ENCODE measurements at places on chromosomes 13 and 19.
A peak's percentile ranks its signal among the peaks of the same experiment; 100 is the strongest.

DNA sequence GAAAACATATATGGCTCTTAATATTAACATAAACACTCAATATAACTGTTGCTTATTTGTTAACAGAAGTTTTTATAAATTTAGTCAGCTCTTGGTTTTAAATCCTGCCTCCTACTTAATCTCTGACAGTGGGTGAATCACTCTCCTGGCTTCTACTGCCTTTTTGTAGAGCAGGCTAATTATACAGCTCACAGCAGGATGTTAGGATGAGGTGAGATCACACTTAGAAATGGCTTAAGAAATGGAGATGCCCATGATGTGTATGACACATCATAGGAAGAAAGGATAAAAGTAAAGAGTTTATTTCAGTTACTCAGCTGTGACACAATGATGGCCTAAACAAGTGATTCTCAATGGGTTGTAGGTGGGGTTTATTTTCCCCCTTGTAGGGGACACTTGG lies 345.6 kb downstream of the SPRY2 start:
- no peak for DNase-seq

GRCh38 chr19:48881741-48882657 lies 9.8 kb downstream of the PPP1R15A start:
- no peak for DNase-seq

DNA sequence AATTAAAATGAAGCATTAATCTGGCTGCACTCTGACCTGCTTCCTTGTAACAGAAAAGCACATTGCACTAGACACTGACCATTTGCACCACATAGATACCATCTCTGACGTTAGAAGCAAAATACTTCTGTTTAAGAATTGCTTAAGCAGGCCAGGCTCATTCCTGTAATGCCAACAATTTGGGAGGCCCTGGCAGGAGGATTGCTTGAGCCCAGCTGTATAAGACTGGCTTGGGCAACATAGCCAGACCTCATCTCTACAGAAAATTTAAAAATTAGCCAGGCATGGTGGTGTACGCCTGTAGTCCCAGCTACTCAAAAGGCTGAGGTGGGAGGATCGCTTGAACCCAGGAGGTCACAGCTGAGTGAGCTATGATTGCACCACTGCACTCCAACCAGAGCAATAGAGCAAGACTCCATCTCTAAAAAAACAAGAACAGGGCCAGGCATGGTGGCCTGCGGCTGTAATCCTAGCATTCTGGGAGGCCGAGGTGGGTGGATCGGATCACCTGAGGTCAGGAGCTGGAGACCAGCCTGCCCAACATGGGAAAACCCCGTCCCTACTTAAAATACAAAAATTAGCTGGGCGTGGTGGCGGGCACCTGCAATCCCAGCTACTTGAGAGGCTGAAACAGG lies 7.0 kb upstream of the TLE6 start:
- DNase-seq = no peak

GRCh38 chr13:80862456-80862855 lies 521.5 kb upstream of the SPRY2 start:
- no peak for DNase-seq

DNA sequence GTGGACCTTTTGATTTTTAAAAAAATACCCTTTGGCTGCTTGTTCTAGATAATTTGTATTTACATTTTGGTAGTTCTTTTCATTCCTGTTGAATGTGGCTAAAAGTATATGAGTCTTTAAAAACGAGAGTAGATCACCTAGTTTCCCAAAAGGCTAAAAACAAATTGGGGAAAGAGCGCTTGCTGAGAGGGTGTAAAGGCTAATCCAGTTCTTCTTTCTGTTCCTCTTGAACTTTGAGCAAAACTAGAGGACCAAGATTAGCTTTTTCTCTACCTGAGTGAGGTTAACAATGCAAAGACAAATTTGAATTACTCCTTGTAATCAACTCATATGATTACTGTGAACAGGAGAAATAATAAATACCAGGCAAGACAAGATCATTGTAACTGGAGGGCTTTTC lies 2513.2 kb downstream of the PCDH9 start:
- DNase-seq = no peak

DNA sequence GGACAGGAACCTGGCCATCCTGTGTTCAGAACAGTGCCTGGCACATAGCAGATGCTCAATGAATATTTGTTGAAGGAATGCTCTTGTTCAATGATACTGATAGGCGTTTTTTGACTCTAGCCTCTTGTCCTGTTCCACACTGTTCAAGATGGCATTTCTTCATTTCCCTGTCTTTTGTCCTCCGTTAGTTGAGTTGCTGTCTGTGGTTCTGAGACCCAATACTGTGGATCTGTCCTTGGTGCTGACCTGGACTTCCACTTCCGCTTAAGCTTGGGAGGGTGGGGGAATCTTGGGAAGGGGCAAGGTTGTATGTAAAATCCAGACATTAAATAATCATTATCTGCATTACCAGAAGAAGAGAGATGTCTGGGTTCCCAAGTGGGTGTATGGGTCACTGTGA lies 8.3 kb upstream of the KCNN4 start:
- DNase-seq = no peak

GRCh38 chr13:73187106-73187505 lies 128.3 kb downstream of the KLF5 start:
- DNase-seq = no peak

- peak; percentile 64 for DNase-seq
Observed at GRCh38 chr13:31424130-31424729, 224.5 kb downstream of the B3GLCT start.

- no peak for DNase-seq
Observed at GRCh38 chr13:27104606-27105005, 67.0 kb downstream of the USP12 start.

DNA sequence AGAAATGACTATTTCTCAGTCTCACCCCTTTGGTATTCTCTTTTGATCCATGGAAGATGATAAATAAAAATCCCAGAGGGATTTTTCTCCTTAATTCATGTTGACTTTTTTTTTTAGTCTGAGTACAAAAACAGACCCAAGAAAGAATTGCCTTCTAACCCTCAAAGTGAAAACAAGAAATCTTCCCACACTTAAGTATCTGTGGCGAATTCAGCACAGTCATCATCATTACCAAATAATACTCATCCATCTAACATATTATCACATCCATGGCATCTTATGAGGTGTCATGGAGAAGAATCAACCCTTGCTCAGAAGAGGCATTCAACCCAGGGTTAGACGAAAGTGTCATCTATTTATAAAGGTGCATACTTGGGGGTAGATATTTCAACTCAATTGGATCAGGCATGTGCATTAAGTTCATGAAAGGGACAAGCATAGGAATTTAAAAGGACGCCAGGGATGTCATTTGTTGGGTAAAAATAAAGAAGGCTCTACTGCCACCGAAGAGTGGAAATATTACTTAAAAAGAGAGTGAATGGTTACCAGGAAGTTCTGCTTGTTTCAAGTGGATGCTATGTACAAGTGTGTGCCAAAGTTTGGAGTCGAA lies 101.9 kb downstream of the FLT1 start:
- no peak for DNase-seq

DNA sequence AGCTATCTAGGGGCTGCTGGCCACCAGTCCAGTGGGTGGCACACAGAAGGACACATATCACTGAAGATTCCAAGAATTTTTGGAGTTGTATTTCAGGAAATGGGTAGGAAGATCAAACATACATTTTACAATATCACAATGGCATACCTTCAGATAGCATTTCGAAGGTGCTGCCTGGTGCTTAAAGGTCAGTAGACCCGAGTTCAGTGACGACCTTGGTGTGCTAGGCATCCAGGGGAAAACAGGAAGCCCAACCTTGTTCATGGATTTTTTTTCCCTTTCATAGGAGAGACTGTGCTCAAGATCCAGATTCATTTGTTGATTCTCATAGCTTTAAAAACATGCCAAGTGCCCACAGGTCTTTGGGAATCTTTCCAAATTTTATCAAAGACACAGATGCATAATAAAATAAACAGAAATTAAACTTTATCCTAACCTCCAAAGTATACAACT lies 51.0 kb upstream of the RCBTB2 start:
- no peak for DNase-seq

DNA sequence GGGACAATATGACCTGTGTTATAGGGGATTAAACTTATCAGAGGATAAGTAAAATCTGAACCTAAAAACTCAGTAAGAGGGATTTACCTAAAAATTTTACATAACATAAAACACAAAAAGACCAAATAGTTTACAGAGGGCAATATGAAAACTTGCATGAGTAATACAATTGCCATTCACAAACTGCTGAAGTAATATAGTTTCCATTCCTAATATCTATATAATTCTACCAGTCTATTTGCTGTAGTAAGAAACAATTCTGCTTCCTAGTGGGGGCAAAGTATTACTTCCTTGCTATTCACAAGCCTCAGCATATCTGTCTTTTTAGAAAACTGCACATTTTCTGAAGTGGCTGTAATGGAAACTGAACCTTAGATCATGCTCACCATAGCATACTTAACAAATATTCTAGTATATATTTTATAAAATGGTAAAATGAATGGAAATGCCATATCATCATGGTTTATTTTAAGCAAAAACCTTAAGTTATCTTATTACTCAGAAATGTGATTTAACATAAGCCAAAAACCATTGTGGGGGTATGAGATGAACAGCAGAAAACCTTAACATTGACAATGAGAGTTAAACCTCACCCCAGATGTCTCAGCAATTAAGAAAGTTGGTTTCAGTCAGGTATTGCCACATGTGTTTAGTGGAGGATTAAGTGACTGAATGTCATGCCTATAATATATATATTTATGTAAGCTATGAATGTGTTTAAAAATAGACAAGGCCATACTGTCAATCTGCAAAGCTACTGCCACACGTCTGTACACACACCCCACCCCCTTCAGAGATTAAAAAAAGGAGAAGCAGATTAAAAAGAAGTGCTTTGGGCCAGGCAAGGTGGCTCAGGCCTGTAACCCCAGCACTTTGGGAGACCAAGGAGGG lies 136.8 kb downstream of the MIPEP start:
- DNase-seq = no peak

GRCh38 chr13:49791315-49791710 lies 1.2 kb downstream of the KPNA3 start:
- DNase-seq = peak; percentile 19

- DNase-seq = no peak
Observed at GRCh38 chr19:1220976-1221903, 15.7 kb downstream of the STK11 start.

DNA sequence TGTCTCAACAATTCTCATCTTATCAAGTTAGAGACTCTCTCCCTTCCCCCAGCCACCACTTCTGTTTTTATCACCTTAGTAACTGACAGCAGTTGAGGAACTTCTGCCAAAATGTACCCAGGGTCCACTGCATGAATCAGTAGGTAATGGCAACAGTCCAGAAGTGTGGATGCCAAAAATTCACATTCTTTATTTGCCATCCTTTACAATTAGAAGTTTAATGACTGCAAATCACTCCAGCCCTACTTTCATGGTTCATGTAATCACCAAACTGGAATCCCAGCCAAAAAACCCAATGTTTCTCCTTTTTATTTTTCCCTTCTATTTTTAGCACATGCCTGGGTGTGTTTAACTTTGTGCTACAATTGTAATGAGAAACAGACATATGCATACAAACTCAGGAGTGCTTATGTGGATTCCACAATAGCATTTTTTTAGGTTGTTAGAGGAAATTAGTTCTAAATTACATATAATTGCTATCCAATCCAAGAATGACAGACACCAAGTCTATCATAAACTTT lies 243.5 kb downstream of the RGCC start:
- no peak for DNase-seq

GRCh38 chr19:38932425-38933179 lies 1.9 kb downstream of the MRPS12 start:
- DNase-seq = peak; percentile 33

GRCh38 chr19:30227661-30228112 lies 144.5 kb upstream of the ZNF536 start:
- DNase-seq = peak; percentile 13

DNA sequence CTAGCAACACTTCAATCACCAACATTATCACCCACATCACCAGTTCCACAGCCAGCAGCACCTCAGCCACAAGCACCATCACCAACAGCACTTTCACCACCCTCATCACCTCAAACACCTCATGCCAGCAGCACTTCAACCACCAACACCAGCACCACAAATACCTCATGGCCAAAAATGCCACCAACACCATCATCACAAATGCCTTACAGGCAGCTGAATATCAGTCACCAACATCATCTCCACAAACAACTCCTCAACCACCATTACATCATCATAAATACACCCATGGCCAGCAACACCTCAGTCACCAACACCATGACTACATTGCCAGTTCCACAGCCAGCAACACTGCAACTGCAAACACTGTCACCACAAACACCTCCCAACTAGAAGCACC lies 10.4 kb downstream of the FCER2 start:
- no peak for DNase-seq

DNA sequence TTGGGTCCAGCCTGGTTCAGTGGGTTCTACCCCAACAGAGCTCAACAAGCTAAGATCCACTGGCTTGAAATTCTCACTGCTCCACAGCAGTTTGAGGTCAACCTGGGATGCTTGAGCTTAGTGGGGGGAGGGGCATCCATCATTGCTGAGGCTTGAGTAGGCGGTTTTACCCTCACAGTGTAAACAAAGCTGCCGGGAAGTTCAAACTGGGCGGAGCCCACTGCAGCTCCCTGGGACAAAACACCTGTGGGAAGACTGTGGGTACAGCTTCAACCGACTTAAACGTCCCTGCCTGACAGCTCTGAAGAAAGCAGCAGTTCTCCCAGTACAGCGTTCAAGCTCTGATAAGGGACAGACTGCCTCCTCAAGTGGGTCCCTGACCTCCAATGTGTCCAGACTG lies 1161.9 kb downstream of the UQCRFS1 start:
- DNase-seq = no peak

- DNase-seq = no peak
Observed at GRCh38 chr13:28542804-28543203, 47.9 kb upstream of the FLT1 start.

DNA sequence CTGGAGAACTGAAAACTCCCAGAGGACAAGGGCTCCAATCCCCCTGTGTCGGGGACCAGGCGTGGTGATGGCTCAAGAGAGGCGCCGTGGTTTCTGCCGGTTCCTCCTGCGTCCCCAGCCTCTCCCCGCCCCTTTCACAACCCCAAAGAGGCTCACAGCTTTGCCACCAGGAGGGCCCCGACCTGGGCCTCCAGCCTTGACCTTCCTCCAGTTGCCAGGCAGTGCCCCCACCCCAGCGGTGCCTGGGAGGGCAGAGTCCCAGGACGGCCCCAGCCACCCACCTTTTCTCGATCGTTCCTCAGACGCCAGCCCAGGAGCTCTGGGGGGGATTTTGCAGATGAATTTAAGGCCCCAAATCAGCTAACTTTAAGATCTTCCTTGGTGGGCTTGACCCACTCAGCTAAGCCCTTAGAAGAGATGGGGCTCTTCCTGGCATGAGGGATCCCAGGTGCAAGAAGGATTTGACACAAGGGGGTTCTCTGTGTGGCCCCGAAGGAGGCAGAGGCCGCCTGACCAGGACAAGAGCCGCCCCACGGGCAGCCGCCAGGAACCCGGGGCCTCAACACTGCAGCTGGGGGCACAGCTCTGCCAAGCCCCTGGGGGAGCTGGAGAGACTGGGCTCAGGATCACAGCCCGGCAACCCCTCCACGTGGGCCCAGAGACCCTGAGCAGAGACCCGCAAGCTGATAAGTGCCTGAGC lies 47.0 kb downstream of the MCF2L start:
- no peak for DNase-seq

DNA sequence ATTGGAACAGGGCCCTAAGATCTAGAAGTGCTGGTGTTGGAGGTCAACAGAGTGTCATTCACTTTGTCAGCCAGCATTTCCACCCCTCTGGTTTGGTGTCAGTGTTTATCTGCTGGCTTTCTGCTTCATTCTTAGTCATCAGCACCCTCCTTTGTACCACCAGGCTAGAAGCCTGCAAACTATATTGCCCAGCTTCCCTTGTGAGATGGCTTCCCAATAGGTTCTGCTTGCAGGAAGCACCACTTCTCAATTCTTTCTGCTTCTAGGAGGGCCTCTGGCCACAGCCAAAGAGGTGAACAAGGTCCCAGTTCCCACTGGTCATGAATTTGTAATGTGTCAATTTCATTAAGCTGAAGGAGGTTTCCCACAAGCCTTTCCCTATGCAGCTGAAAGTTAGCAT lies 36.4 kb upstream of the CALM3 start:
- DNase-seq = no peak

Data from CD8-positive, alpha-beta T cell (primary cell).